Thymus (tissue), 14 donors: ENCODE measurements at places on chromosomes 16 and 17. TPM values are rescaled to one million over a fixed set of nuclear protein-coding genes. Genes with fewer than 3 reads are reported as not detected.

- no peak for DNase-seq
These were observed 43.9 kb upstream of the CCNF start for GRCh38 chr16:2385190-2385836.

DNA sequence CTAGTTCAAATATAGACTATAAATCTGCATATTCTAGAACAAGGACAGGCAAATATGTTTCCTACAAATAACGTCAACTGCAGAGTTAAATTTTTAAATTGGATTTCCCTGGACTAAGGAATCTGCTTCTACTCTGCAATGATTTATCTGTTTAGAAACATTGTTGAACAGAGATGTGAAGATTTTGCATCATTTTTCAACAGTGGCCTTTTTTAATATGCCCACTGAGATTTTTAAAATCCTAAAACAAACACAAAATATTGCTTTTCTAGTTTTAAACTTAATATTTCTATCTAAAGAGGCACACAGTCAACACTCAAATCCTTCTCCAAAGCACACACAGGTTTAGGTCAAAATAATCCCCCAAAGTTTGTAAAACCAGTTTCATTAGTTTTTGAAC, 23.7 kb upstream of the PMP22 start:
- no peak for DNase-seq

GRCh38 chr17:80395402-80396151, 19.4 kb upstream of the ENDOV start:
- DNase-seq = no peak

GRCh38 chr16:9850817-9851216, 331.4 kb downstream of the GRIN2A start:
- no peak for DNase-seq

- no peak for DNase-seq
These were observed 39.2 kb downstream of the TMEM11 start for GRCh38 chr17:21174713-21175112.

DNA sequence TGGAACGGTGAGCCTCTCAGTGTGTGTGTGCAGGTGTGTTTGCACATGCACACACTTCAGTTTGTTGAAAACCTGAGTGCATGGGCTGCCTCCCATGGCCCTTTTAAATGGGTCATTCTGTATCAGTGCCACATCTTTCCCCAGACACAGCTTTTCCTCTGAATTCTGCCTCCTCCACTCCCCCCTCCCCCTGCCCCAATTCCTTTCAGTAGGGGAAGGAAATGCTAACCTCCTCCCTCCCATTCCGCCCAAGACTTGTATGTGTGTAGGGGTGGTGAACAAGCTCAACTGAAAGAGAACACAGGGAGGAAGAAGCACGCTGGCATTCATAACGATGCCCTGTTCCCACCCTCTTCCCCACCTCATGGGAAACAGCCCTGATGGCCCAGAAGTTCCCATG, 34.3 kb downstream of the C17orf75 start:
- DNase-seq = no peak

GRCh38 chr16:9042964-9043680, 48.3 kb upstream of the HAPSTR1 start:
- no peak for DNase-seq

DNA sequence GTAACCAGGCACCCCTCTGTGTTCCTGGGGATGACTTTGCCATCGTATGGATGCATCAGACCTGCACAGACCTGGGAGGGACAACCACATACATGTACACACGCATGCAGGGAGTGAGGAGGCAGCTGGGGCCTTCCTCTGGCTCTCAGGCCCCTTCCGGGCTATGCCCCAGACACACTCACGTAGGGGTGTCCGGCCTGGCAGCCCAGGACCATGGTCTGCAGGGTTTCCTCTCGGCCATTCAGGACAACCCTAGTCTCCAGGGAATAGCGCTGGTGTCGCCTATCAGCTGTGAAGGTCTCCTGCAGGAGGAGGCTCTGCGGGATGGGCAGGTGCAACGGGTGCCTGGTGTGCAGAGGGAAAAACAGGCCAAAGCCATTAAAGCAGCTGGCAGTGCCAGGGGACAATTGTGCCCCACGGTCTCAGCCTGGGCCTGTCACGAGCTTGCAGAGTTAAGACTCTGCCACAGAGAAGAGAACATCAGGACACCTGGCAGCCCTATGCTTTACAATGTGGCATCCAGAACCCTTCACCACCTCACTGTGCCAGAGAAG, 101.4 kb downstream of the RMI2 start:
- no peak for DNase-seq

DNA sequence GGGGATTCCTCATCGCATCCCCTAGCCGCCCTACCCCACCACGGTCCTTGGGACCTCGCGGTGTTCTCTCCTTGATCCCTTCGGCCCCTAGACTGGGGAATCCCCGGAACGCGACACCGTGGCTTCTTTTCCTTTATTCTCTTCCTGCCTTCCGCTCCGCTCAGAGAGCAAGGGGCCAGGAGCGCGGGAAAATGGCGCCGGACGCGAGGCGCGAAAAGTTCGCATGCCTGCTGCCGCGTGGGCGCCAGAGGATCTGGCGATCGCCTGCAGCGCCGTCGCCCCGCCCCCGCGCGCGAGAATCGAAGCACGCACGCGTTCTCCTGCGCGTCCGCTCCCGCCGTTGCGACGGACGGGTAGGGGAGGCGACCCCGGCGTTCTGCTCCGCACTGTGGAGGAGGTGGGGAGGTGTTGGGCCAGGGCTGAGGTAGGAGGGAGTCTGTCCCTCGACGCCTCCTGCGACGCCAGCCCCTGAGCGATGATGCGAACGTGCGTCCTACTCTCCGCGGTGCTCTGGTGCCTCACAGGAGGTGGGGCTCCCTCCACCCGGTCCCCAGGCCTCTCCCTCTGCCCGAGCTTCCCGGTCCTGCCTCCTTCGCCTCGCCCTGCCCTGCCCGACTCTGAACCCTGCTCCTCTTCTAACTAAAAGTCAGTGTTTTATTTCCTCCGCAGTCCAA, at the start of gene ZPBP2:
Gene ZPBP2, plus strand, starts transcription at position 323 of the 674 bp plus-strand sequence. Its CDS starts 153 bp downstream, at position 476.
- DNase-seq = no peak

DNA sequence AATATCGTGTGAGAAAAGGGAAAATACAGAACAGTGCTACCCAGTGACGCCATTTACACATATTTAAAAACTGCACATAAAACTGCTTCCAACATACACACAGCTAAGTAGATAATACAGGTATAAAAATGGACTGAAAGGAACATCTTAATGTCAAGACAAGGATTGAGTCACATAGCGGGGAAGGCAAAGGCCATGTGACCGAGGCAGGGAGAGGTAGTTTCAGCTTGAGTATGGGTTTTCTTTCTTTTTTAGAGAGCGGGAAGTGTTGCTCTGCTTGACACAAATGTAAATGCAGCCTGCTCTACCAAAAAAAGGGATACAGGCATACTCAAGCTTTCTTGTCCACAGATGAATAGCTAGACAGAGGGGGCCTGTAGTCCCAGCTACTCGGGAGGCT, 46.5 kb downstream of the SDR42E1 start:
- DNase-seq = no peak

DNA sequence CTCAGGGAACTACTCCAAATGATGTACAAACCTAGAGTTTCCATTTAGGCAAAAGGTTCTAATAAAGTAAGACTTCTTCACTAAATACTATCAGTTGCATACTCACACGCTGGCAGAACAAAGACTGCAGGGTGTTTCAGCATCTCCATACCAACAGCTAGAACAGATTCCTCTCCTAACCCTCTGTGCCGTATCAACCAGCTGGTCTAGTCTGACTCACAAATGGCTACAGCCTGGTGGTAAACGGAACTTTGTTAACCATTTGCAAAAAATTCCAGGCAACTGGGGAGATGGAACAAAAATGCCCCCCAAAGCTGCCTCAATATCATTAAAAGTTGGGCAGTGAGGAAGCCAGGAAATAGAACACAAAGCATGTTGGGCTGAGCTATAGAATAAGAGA, 217.1 kb downstream of the GRIN2A start:
- DNase-seq = no peak

- DNase-seq = peak; percentile 31
These were observed 123.8 kb downstream of the GOSR1 start for GRCh38 chr17:30600830-30601494.

GRCh38 chr16:1865902-1866690, 5.9 kb downstream of the MEIOB start:
- no peak for DNase-seq

GRCh38 chr17:1959871-1960544, 65.1 kb downstream of the RTN4RL1 start:
- DNase-seq = no peak

- DNase-seq = no peak
These were observed 87.8 kb downstream of the MRM1 start for GRCh38 chr17:36689089-36689667.

DNA sequence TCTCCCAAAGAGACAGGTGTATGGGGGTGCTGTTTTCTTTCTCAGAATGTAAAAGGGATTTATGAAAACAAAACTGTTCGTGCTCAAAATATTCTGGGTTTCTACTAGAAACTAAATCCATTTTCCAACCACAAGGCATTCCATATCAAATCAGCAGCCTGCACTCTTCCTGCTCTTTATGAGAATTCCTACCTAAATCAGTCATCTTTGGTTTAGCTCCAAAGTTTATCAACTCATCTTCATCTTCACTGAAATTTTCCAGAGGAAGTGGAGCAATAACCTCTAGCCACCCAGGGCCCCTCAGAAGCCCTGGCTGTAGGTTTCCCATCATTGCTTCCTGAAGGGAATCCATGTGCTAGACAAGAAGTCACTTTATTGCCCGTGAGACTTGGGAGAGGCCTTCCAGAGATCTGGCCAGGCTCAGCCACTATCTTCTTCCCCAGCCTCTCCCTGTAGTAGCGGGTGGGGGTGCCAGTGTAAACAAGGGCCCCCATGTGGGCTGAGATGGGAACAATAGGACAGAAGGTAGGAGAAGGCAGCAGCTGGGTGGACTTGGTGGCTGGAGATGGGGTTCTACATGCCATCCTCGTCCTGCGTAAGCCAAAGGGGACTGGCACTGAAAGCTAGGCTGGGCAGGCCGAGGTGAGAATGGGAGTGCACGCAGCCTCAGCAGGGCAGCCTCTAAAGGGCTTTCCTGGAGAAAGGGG, 22.0 kb upstream of the ALDH3A1 start:
- no peak for DNase-seq

DNA sequence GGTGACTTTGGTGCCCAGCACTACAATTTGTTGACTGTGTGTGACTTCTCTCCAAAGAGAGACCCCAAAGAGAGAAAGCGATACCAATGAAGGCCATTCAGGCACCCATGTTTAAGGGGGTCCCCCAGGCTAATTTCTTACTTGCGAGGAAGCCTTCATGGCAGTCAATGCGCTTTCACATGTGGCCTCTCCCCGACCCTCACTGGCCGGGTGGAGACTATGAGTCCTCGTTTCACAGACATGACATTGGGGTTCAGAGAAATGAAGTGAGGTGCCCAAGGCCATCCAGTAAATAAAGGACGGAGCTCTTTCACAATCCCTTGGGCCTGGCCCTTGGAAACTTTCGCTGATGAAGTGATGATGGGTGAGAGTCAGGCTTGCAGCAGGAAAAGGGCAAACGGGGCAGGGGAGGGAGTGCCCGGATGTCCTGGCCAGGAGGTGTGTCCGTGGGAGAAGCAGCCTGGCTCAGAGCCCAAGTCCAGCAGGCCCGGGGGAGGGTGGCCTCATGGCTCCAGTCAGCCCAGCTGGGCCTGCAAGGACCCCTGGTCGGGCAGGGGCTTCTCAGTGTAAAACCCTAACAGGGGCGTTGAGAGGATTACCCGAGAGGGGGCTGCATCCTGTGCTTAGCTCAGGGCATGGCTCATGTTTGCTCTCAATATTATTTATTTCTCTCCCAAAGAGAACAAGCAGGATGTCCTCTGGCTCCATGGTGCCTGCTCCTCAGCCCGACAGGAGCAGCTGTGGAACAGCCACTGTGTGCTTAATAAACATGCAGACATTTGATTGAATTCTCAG, 14.7 kb downstream of the TBX2 start:
- no peak for DNase-seq

- no peak for DNase-seq
These were observed 15.1 kb upstream of the GUCY2D start for GRCh38 chr17:7987112-7987893.

- no peak for DNase-seq
These were observed 1049.4 kb upstream of the EEF2KMT start for GRCh38 chr16:6146874-6147425.

DNA sequence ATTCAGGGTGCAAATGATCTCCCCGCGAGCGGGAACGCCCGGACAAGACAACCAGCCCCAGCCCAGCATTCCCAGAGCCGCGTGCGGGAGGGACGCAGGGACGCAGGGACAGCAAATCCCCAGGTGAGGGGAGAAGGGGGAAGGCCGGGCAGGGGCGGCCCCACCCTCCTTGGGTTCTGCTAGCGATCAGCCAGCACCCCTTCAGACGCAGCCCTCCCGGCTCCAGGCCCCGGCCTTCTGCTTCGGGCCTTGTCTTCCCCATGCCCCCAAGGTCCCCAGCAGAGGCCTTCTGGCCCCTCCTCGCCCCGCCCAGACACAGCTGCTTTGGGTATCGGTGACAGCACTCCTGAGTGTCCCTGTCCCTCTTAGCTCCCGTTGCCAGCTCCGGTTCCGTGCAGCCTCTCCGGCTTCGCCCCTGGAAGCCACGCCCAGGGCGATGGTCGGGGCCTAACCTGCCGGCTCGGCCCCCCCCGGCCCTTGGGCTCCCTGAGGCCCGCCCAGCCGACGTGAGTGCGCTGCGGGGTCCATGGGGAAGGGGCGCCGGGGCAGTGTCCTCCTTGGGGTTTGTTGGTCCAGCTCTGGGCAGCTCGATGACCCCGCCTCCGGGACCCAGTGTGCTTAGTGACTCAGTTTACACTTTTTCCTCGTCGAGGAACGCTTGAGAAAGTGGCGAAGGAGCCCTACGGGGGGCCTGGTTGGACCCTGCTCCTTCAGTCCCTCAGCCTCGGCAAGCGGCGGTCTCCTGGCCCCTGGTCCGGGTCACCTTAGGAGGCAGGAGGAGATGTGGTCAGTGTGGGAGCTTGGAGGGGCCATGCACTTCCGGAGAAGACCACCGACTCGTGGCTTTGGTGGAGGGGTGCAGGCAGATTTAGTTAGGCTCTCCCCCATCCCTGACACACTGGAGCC, 50.5 kb upstream of the AMZ2 start:
- no peak for DNase-seq

VAT1L gene
- polyA plus RNA-seq = 0.34 TPM

EFCAB5 gene
- 0.57 TPM for polyA plus RNA-seq

SAMD14 gene
- polyA plus RNA-seq = 0.62 TPM

CCL23 gene
- 4.2 TPM for polyA plus RNA-seq

SERPINF2 gene
- 31.0 TPM for polyA plus RNA-seq

RHBDF1 gene
- polyA plus RNA-seq = 10.7 TPM
